ELR (cell line): ENCODE measurements at places on chromosomes 16 and 17.

- no peak for DNase-seq
These were observed 10.4 kb upstream of the CUEDC1 start for GRCh38 chr17:57965521-57966160.

GRCh38 chr17:640436-640835, 74.2 kb downstream of the VPS53 start:
- no peak for DNase-seq

DNA sequence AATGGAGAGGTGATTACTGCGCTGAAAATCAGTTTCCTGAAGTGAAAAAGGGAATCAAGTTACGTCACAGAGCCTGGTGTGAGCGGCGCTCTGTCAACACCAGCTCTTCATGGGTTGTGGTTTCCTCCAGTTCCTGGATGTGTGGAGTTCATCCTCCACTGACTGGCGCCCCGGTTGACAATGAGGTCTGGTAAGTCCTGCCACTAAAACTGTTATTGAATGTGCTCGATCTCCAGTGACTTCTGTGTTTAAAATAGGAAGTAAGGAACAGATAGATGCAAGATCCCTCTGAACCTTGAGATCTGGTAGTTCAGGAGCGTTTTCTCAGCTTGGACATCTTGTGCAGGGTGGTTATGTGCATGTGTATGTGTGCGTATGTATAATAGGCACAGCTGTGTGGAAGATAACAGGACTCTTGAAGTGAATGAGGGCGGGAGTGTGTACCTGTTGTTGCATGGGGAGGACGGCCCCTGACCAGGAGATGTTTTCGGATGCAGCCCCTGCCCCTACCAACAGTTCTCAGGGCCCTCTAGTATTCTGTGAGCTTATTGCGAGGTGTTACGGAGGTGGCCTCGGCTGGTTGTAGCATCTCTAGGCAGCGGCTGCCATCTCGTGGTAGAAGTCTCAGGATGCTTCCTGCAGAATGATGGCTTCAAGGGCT, 22.0 kb upstream of the GOT2 start:
- DNase-seq: peak; percentile 71

GRCh38 chr16:74999219-74999608, 390 bp downstream of the ZNRF1 start:
- peak; percentile 51 for DNase-seq

DNA sequence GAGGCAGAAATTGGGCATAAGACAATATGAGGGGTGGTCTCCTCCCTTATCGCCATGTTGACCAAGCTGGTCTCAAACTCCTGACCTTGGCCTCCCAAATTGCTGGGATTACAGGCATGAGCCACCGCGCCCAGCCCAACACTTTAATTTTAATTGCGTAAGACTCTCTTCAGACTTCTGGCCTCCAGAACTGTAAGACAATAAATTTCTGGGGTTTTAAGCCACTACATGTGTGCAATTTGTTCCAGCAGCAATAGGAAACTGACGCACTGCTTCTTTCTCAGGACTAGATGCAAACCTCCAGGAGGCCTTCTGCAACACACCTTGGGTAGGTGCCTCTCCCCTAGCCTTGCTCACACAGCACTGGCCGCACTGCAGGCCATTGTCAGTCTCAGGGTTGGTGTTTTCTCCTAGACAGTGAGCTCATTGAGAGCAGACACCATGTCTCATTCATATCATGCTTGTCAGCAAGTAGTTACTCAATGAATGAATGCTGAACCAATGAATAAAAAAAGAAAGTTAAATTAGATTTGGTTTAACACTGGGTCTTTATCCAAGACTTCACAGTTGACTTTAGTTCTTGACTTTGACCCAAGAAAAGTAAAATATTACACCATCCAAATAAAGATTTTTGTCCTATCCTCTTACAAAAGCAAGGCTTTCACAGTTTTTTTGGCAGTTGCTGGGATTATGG, 5.5 kb upstream of the ACSF2 start:
- no peak for DNase-seq

- DNase-seq: peak; percentile 11
These were observed 120.9 kb downstream of the MRM1 start for GRCh38 chr17:36722121-36722902.
